Inflammatory macrophage (primary cell): ENCODE measurements at places on chromosomes 2 and 18.

GRCh38 chr2:3643371-3644245 lies 14.4 kb upstream of the ALLC start:
- DNase-seq = no peak

DNA sequence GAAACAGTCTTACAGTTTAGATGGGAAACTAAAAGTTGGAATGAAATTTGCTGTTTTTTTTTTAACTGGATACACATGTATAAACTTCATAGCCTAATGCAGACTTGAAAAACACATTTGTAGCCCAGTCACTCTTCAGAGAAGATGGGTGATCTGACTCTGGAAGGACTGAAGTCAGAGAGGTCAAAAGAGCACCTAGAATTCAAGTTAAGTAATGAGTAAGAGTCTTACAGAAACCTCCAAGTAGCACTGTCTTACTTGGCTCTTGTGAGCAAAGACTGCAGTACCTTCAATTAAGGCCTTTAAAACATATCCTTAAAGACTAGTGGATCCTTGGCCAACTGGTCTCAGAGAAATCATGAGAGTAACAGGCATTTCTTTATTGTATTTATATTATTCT lies 41.9 kb downstream of the TRAPPC8 start:
- no peak for DNase-seq

- DNase-seq = no peak
Observed at GRCh38 chr18:47175283-47175897, 774 bp downstream of the IER3IP1 start.

GRCh38 chr2:135471106-135471505 lies 59.9 kb downstream of the ZRANB3 start:
- no peak for DNase-seq

DNA sequence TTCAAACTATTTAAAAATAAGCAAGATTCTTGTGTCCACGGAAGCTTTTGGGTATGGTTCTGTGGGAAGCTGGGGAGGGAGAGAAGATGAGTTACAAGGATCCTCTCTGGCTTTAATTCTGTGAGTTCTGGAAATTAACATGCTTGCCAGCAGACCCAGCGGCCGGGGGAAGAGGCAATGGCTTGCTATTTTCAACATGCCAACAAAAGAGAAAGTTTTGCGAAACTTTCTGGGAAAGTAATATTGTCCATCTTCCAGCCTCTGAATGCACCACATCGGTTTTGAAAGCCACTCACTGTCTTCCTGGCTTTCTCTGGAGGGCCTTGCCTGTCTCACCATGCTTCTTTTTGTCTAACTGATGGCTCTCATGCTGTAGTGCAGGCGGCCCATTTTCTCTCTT lies 85.7 kb downstream of the EN1 start:
- no peak for DNase-seq

- no peak for DNase-seq
Observed at GRCh38 chr18:8283891-8284585, 325.2 kb upstream of the RAB12 start.

- no peak for DNase-seq
Observed at GRCh38 chr2:20677301-20678085, 10.5 kb downstream of the GDF7 start.

DNA sequence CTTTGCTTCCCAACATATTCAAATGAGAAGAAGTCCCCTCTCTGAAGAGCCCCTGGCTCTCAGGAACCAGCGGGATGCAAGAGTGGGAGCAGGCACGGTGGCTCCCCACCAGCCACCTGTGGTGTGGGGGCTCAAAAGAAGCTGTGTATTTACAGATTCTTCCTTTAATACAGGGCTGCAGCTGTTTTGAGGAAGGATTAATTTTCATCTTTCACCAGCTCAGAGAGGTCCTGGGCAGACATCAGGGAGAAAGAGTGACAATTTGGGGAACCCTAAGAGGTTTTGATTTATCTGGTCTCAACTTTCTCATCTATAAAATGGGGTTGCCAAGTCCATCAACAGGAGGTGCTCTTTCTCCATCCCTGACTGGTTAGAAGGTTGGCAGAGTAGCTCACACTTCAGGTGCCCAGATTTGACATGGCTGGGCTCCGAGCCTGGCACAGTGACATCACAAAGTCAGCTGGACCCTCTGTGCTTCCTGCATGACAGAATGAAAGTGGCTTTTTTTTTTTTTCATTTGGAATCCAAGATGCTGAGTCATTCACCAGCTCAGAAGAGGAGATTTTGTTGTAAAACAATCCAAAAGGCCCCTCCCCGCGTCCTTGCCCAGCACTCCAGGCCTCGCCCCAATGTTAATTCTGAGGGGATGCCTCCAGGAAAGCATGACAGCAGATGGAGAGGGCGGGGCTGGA lies 15.5 kb upstream of the SIX2 start:
- DNase-seq = no peak

- no peak for DNase-seq
Observed at GRCh38 chr2:163475815-163476214, 260.0 kb downstream of the FIGN start.

DNA sequence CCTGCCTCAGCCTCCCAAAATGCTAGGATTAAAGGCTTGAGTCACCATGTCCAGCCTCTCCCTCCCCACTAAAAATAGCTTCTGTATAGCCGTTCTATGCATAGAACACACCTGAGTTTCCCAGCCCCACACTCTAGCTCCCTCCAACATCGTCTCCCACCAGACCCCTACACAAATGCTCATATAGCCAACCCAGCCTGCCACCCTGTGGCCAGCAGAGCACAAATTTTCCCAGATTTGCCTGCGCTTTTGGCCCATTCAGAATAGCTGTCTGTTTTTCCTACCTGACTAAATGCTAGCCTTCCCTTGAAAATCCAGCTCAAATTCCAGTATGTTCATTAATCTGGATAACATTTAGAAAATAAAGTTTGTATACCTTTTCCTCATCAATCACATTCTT lies 22.8 kb downstream of the TRABD2A start:
- no peak for DNase-seq

- no peak for DNase-seq
Observed at GRCh38 chr2:172613615-172614231, 57.8 kb downstream of the PDK1 start.

DNA sequence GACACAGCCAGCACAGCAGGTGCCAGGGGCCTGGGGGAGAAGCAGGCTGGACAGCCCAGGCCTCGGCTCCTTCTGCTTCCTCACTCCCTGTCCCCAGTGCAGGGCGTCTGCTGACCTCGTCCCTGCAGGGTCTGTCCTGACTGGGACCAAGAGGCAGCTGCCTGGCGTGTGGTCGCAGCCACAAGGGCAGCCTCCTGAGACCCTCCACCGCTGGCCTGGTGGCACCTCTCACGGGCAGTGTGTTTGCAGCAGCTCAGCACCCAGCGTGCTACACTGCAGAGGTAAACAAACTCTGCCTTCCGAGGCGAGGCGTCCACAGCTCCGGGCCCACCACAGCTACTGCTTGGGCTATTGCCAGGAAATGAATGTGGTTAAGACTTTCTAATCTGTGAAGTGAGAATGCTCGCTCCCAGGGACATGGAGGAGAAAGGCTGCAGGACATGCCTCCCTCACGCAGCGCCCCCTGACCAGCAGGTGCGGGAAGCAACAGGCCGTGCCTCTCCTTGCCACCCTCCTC lies 46.1 kb upstream of the HPCAL1 start:
- no peak for DNase-seq

DNA sequence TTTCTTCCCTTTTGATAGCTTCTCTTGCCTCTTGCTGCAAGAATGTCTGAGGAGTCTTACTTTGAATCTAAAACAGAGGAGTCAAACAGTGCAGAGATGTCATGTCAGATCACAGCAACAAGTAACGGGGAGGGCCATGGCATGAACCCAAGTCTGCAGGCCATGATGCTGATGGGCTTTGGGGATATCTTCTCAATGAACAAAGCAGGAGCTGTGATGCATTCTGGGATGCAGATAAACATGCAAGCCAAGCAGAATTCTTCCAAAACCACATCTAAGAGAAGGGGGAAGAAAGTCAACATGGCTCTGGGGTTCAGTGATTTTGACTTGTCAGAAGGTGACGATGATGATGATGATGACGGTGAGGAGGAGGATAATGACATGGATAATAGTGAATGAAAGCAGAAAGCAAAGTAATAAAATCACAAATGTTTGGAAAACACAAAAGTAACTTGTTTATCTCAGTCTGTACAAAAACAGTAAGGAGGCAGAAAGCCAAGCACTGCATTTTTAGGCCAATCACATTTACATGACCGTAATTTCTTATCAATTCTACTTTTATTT lies 133.5 kb upstream of the CDCA7 start:
- no peak for DNase-seq

DNA sequence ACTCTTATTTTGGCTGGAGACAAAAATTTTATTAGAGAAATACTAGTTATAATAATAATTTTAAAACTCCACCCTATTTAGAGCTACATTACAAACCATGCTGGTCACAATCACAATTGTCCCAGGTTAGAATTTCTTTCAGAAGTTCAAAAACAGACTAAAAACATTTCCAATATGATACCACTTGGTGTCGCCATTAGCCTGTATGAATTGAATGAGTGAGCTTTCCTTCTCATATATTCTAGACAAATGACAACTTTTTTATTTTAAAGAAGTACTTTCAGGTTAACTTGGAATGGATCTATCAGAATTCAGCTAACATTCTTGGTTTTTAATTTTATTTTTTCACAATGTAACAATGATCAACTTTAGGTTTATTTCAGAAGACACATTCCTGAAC lies 48.0 kb downstream of the SERPINB8 start:
- no peak for DNase-seq

DNA sequence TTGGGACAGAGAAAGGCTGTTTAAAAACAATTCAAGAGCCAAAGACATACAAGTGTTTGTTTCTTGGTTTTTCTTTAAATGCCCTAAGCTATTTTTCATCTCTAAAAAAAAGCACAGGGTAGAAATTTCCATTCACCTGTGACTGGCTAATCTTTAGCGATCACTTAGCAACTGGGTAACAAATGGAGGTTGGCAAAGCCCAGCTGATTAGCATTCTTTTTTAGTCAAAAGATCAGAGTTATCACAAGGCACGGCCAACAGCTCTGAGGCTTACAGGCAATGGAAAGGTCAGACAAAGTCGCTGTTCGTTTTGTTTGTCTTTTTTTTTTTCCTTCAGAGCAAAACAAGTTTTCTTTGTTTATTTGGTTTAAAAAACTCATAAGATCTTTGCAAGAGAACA lies 29.0 kb upstream of the TTR start:
- no peak for DNase-seq

- DNase-seq = no peak
Observed at GRCh38 chr18:22683196-22683676, 249.9 kb upstream of the RBBP8 start.

- no peak for DNase-seq
Observed at GRCh38 chr2:165801176-165801575, 7.1 kb upstream of the GALNT3 start.

DNA sequence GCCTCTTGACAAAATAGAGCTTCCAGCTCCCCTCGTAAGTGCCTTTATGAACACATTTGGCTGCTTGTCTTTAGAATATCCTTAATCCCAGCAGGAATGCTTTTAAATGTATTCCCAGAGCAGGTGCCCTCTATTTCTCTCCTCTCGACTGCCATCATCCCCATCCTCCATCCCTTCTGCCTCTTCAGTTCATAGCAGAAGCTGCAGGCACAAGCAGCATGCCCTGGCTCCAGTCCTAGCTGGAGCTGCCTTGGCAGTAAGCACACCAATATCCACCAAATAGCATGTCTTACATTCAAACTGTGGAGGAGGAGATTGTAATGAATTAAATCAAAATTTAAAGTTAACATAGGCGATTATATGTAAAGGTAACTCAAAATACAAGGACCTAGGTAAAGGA lies 891.3 kb upstream of the SLC39A10 start:
- DNase-seq = no peak

- no peak for DNase-seq
Observed at GRCh38 chr2:16200554-16201193, 260.3 kb downstream of the MYCN start.

GRCh38 chr2:217016796-217017419 lies 157.0 kb upstream of the TNP1 start:
- no peak for DNase-seq

- no peak for DNase-seq
Observed at GRCh38 chr2:207594264-207594663, 30.9 kb downstream of the METTL21A start.

DNA sequence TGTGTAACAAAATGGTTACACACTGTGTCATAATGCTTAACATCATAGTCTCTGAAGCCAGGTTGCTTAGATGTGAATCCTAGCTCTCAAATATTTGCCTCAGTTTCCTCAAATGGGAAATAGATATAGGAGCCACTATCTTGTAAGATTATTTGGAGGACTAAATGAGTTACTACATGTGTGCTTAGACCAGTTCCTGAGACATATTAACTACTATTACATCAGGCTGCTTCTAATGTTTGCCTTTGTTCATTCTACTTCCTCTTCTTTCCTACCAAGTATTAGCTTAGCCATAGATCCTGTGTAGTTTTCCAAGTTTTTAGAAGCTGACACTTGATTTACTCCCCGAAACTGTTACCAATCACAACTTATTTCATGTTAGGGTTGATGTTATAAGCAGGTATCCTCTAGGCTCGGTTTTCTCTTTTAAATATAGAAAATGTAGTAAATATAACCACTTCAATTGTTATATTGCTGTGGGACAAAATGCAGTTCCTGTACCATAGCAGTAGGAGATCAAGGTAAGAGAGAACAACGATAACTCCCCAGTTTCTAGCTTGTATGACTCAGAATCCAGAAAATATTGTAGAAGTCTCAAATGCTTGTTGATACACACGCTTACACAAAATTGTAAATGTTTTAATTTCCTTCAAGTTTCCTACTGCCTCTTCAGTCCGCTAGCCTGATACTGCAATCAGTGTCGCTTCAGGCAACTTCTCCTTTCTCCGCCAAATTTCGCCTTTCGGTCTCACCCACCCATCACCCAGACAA lies 751 bp upstream of the DNAJC10 start:
- DNase-seq = peak; percentile 75

DNA sequence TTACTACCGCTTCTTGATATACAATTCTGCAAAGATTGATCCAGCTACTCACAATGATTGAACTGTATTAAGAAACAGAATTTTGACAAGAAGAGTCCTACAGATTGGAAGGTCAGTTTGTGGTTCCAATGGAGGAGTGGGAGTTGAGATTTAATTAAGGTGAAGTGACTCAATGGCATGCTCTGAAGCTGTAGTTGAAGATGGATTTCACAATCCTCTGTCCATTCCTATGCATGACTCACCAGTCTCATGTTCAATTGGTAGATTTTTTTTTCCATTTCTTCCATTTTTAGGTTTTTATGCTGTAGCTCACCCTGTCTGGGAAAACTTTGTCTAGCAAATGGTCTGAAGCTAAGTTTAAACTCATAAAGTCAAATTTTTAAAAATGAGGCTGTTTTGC lies 83.3 kb downstream of the DPP4 start:
- peak; percentile 78 for DNase-seq

GRCh38 chr2:769771-770170 lies 92.6 kb upstream of the TMEM18 start:
- DNase-seq = no peak

DNA sequence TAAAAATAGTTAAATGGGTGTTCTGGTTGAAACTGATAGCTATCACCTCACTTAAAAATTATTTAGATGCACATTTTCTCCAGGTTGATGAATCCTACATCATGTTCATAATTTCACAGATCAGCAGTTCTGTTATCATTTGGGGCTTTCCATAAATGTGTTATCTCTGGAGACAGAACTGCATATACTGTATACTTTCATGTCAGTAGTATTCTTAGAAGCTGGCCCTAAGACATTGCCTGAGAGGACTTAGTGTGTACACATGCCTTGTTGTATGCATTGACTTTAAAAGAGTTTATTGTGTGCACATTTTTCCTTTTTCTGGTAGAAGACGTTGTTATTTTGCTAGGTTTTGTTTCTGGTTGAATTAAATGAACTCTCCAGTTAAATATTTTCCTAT lies 41.0 kb downstream of the PIK3C3 start:
- DNase-seq = no peak
